ENCODE measurements at places on chromosomes 6 and 20. TPM values are rescaled to one million over a fixed set of nuclear protein-coding genes. Genes with fewer than 3 reads are reported as not detected.

DNA sequence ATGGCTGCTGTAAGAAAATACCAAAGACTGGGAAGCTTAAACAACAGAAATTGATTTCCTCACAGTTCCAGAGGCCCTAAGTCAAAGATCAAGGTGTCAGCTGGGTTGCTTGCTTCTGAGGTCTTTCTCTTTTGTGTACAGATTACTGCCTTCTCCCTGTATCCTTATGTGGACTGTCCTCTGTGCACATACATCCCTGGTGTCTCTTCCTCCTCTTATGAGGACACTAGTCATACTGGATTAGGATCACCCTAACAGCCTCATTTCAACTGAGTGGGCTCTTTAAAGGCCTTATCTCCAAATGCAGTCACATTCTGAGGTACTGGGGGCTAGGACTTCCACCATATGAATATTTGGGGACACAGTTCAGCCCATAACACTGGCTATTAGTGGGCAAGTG lies 130.0 kb upstream of the DTNBP1 start:
- DNase-seq, result no peak

SPAG4 gene
- 21.2 TPM for total RNA-seq

- DNase-seq, result no peak
Observed at GRCh38 chr6:25447570-25447929, 168.4 kb downstream of the CARMIL1 start.

- DNase-seq, result no peak
Observed at GRCh38 chr6:82033631-82034211, 213.8 kb downstream of the IBTK start.

- DNase-seq, result no peak
Observed at GRCh38 chr20:13012886-13013285, 4.1 kb downstream of the SPTLC3 start.

DNA sequence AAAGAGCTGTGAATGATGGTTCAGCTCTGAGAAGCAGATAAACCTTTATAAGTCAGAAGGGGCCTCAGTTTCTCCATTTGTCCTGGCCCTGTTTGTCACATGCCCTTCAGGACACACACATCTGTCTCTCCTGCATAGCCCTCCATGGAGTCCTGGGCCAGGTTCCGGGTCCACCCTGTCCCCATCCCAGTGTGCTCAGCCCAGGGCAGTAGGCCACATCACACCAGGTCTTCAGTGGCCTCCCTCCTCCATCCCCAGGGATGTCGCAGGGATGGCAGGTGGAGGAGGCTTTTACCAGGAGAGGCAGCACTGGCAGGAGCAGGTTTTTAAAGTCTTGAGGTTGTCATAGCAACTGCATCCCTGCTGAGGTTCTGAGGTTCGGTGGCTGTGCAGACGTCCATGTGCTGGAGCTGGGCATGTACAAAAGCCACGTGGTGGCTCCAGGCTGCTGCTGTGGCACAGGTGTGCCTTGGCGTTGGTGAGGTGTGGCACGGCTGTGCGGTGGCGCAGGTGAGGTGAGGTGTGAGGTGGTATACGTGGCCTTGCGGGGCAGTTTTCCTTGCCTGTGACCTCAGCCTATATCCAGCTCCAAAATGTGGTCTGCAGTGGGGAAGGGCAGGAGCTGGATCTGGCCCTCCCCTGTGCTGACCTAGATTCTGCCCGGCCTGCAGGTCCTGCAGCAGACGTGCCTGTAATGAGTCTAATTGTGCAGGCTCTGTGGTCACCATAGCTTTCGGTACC lies 8.0 kb upstream of the NPBWR2 start:
- DNase-seq, result no peak

DNA sequence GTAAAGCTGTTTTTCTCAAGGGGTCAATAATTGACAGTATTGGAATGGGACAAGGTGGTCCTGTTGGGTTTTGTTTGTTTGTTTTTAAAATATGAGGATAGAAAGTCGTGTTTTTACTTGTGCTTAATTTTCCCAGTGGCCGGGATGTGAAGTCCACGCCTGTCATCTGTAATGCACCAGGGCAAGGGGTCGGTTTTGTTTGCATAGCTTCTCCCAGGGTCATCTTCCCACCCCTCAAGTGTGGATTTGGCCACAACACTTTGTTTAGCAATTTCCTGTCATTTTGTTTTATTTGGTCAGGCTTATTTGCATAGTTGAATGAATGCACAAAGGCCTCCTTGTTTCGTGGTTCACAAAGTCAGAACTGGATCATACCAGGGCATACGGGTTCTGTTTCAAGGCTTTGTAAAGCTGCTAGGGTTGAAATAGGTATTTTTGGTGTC lies 29.8 kb downstream of the SYNJ2 start:
- no peak for DNase-seq

DNA sequence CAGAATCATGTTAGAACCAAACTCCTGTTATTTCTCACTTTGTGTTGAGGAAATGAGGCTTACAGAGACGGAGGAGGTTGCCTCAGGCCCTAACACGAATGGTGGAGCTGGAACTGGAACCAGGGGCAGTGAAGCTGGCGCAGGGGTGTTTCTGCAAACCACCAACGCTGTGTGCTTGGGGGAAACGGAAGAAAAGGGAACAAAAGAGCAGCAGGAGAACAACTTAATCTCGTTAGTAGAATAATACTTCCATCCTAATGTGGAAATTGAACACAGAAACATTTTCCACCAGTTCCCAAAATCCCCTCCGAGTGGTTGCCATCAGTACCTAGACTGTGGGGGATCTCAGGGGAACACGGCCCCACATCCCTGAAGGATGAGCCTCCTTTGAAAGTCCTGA lies 103.4 kb upstream of the FRMD1 start:
- DNase-seq, result no peak

DNA sequence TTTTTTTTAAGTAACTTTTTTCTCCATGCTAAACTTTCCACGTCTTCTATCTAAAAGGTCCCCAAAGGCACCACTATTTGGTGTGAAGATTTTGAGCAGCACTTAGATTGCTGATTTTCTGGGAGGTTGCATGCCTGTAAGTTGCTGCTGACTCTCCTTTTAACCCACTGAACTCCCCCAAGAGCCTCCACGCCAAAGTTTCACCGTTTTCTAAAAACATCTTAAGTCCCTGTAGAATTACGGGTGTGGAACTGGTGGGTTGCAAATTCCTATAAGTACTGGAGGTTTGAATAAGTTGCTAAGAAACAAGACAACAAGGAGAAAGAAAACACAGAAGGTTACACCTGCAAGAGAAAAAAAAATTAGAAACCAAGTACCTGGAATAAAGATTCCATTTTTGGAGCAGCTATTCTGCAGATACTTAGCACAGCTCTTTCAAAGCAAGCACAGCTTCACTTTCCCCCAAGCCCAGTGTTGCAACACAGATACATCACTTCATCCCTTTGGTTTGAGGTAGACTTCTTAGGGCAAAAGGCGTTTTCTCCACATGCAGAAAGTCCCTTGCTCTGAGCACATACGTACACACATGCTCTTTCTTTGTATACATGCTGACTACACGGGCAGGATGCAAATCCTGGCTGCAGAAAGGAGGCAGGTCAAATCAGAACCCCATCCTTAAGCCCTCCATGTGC lies 5.0 kb downstream of the JAG1 start:
- no peak for DNase-seq

GRCh38 chr20:61569825-61570224 lies 317.8 kb downstream of the CDH4 start:
- no peak for DNase-seq

DNA sequence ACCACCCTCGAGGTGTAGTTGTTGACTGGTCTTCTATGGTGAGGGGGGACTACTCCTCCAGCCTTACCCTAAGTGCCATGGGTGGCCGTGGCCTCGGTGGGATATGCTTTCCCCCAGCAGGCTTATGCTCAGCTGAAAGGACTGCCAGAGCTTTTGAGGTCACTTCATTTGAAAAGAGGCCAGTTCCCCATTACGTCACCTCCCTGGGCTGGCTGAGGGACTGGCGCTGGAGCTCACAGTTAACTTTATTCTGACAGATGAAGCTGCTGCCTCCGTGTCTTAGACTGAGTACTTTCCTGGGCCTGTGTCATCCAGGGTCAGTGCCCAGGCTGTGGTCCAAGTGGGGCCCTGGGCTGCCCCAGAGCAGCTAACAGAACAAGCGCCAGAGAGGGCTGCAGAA lies 42.8 kb upstream of the PCMTD2 start:
- no peak for DNase-seq

RSPO4 gene
- total RNA-seq, result not detected
